ENCODE measurements at places on chromosomes 7 and 10.
A peak's percentile ranks its signal among the peaks of the same experiment; 100 is the strongest.

DNA sequence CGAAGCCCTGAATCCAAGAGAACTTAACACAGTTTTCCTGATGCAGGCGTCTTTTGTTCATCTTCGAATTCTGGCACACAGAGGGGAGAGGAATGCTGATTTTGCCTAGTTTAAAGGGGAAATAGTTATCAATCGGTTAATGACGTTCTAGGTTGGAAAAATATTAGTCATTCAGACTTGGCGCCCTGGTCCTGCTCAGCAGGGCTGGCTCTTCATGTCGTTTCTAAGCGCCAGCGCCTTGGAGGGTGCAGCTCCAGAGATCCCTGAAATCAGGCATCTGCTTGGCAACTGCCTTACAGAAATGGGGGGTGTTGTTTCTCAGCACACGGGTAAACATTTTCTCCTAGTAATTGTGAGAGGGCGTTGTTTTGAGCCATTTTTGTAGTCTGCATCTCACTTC is 1.3 kb upstream of the PRTFDC1 start:
- no peak for DNase-seq

DNA sequence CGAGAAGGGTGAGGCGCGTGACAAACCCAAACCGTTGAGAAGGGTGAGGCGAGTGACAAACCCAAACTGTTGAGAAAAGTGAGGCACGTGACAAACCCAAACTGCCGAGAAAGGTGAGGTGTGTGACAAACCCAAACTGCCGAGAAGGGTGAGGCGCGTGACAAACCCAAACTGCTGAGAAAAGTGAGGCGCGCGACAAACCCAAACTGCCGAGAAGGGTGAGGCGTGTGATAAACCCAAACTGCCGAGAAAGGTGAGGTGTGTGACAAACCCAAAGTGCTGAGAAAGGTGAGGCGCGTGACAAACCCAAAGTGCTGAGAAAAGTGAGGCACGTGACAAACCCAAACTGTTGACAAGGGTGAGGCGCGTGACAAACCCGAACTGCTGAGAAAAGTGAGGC is 25.0 kb downstream of the ESYT2 start:
- DNase-seq, result peak; percentile 53

GRCh38 chr7:112081778-112082177 is 124.4 kb downstream of the DOCK4 start:
- no peak for DNase-seq

- no peak for DNase-seq
These were observed 1.9 kb downstream of the HTR5A start for GRCh38 chr7:155071916-155072571.

DNA sequence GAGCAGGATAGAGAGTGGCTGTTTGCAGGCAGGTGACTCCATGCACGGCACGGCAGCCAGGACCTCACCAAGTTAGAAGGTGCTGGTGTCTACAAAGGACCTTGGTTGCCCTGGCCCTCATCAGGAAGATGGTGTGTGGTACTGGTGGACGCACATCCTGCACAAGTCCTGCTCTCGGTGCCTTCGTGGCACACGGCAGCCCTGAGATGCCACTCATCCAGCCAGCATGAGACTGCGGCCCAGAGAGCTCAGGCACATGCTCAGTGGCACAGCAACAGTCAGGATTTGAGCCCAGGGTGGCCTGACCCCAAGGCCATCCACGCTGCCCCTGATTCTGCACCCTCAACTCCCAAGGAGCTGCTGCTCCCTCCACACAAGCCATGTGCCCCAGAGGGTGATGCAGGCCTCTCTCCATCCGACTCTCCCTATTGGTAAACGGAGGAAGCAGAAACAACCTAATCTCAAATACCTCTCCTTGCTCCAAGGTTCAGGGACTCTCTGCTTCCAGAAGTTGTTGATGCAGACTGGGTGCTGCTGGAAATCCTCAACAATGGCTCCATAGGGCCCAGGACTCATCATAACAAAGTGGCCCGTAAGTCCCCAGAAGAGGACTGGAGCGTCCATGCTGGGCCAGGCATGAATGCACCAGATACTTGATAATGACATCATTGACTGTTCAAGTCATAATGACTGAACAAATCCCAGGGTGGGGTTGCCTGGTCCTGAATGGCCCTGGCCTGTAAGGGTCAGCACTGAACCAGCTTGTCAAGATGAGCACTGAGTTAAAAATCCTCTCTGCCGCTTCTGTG is 93.6 kb downstream of the ARHGAP22 start:
- DNase-seq, result no peak
